ENCODE measurements at places on chromosomes 5 and 9.

- peak; percentile 87 for DNase-seq
Measured at GRCh38 chr9:90870621-90871326, 69.2 kb downstream of the SYK start.

- DNase-seq = no peak
Measured at GRCh38 chr5:94244921-94245320, 373.5 kb downstream of the KIAA0825 start.

GRCh38 chr9:31848505-31849285 is 535.7 kb upstream of the ACO1 start:
- DNase-seq = no peak

- DNase-seq = no peak
Measured at GRCh38 chr5:149453618-149454415, 74.7 kb upstream of the IL17B start.

GRCh38 chr9:116323571-116323970 is 170.0 kb downstream of the PAPPA start:
- DNase-seq = no peak

DNA sequence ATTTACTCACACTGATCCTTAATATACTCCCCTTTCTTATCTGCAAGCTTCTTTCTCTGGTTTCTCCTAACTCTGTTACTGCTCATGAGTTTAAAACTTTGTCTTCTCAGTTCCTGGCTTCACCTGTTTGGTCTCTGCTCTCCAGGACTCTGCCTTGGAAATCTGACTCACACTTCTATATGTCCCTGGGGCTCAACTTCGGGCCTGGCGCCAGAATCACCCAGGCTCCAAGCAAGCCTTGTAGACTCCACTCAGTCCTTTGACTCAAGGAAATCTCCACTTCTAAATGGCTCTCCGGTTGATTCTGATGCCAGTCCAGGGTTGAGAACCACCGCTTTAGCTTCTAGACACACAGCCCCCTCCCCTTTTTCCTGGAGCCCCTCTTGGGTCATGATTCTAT is 57.8 kb downstream of the TMC1 start:
- no peak for DNase-seq

DNA sequence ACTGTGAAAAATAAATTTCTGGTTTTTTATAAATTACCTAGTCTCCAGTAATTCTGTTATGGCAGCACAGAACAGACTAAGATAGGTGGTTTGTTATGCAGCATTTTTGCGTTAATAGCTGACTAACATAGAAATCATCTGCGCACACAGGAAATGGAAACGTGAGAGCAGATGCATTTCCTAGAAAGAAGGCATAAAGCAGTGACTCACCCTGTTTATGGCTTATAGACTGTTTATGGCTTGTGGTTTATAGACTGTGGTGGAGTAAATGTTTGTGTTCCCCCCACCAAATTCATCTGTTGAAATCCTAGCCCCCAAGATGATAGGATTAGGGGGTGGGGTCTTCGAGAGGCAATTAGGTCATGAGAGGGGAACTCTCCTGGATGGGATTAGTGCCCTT is 18.3 kb upstream of the OSMR start:
- DNase-seq = no peak

- DNase-seq = no peak
Measured at GRCh38 chr5:150653762-150654556, 7.1 kb upstream of the MYOZ3 start.

GRCh38 chr5:15085671-15086070 is 214.1 kb upstream of the ANKH start:
- DNase-seq = no peak

DNA sequence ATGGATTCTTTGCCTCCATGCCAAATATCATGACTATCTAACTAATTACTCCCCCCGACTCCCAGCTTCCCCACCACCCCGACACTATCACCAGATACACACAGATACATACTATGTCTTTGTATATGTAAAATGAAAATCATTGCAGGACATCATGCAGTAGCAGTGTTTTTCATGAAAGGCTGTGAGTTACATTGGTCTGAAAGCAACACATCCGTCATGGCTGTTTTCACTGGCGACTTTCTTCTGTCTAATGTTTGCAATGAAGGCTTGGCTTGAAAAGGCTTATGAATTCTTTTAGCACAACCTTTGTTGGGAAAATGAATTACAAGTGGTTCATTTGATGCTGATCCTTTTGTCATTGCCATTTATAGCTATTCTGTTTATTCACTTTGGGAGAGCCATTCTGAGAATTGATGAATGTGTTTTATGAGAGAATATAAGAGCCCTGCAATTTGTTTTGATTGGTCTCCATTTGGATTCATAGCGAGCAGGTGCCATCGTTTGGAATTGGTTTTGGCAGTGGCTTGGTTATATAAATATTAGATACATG is 103.4 kb downstream of the PIP5K1B start:
- DNase-seq = no peak

- no peak for DNase-seq
Measured at GRCh38 chr5:87413343-87413645, 564 bp upstream of the CCNH start.

- DNase-seq = peak; percentile 31
Measured at GRCh38 chr9:2727966-2728613, 10.8 kb downstream of the KCNV2 start.

- DNase-seq = no peak
Measured at GRCh38 chr5:83337453-83338035, 134.0 kb upstream of the VCAN start.
